Activated CD4-positive, alpha-beta T cell treated with anti-CD3 and anti-CD28 coated beads, Interleukin-10, Interleukin-2, amounts not matched to agents 100 ng/mL and 50 ng/mL, durations not matched to agents 16 hours and 8 hours (primary cell): ENCODE measurements at places on chromosomes 1 and 21.

- peak; percentile 72 for DNase-seq
These were observed 173.8 kb downstream of the ETS2 start for GRCh38 chr21:38979271-38980121.

DNA sequence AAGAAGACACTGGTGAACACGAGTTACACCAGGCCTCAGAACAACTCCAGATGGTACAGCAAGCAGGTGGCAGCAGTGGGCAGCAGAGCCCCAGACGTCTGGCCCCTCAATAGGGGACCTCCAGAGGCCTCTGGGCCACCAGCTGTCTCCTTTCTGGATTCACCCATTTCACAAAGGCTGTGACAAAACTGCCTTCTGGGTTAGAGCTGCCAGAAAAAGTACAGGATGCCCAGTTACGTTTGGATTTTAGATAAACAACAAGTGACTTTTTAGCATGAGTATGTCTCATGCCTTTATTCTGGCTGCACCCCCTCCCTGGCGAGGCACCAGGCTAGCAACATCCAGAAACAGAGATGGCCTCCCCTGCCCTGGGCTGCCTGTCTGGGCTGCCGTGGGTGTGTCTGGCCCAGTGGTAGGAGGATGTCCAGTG is 30.1 kb downstream of the ITPKB start:
- no peak for DNase-seq

DNA sequence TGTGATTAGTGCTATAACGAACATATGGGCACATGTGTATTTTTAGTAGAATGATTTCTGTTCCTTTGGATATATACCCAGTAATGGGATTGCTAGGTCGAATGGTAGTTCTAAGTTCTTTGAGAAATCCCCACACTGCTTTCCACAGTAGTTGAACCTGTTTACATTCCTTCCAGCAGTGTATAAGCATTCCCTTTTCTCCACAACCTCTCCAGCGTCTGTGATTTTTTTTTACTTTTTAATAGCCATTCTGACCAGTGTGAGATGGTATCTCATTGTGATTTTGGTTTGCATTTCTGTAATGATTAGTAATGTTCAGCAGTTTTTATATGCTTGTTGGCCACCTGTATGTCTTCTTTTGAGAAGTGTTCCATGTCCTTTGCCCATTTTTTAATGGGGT is 81.8 kb upstream of the SLC44A3 start:
- no peak for DNase-seq

- no peak for DNase-seq
These were observed 55.4 kb downstream of the UBIAD1 start for GRCh38 chr1:11328444-11328843.

GRCh38 chr1:11924334-11925195 is 1.7 kb downstream of the KIAA2013 start:
- DNase-seq = no peak

GRCh38 chr21:32537569-32537881 is 47.8 kb downstream of the TCP10L start:
- DNase-seq = no peak

- DNase-seq = no peak
These were observed 32.1 kb downstream of the TRAF5 start for GRCh38 chr1:211358685-211359084.

- no peak for DNase-seq
These were observed 223.8 kb upstream of the TMEM51 start for GRCh38 chr1:14929547-14930246.

- no peak for DNase-seq
These were observed 11.4 kb downstream of the VWA5B1 start for GRCh38 chr1:20302108-20302471.

DNA sequence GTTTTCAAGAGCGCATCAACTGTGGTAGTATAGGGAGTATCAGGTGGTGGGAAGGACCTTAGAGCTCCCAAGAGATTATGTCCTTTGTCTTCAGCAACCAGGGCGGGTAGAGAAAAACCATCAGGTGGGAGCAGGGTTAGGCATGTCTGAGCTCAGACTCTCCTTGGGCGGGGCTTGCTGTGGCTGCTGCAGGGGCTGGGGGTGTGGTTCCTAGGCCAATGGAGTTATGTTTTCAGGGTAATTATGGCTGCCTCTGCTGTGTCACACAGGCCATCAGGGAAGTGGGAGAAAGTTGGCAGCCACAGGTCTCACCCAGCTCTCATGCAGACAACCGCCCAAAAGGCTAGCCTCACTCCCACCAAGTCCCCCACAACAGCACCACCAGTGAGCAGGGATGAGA is 74.9 kb downstream of the FCRL5 start:
- no peak for DNase-seq

DNA sequence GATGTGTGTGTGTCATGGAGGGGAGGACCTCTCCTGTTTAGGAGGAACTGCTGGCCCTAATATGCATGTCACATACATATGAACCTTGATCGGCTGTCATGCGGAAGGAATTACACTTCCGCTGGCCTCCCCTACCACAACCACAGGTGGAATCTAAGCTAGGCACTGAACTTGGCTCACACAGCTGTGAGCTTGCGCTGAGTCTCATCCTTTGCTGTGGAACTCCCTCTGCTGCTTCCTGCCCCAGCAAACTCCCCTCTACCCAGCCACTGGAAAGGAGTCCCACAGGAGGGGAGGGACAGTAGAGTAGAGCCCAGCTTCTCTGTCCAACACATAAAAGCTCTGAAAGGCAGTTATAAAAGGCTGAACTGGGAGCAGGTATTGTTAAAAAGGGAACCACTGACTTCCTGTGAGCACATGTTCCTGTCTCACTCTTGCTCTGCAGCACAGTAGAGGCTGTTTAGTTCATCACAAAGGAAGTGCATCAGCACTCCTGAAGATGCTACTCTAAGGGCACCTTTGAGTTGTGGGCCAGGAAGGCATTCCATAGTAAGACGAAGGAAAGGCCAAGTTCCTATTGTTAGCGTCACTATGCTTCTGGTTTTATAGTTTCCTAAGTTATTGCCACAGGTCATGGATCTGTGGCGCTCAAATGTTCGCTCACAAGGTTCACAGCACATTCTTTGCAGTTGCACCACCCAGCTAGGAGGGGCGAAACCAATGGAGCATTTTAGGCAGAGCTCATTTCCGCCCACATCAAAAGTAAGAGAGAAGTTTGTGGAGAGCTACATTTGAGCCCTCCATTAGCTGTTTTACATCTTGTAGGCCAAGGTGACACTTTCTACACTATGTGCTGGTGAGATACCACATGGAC is 17.7 kb upstream of the PTPRC start:
- DNase-seq = peak; percentile 89

DNA sequence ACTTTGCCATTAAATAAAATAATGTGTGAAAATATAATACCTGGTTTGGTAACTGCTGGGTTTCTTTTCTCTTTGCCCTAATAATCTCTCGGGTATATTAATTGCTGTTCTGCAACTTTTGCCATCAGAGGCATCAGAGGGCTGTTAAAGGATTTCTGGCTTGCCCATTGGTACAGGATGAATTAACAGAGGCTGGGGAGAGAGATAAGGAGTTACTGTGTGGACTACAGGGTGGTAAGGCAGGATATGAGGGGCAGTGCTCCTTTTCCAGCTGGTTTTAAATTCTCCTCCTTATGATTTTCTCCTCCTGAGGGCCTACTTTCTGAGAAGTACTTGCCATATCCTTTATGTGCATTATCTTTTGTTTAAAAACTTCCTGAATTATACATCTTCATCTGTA is 48.3 kb downstream of the FGGY start:
- DNase-seq = no peak

- DNase-seq = no peak
These were observed 14.5 kb downstream of the ASAP3 start for GRCh38 chr1:23469372-23469982.

GRCh38 chr1:87197156-87197555 is 131.5 kb upstream of the LMO4 start:
- no peak for DNase-seq

GRCh38 chr1:167799747-167800146 is 78.0 kb downstream of the MPZL1 start:
- DNase-seq = no peak
